NCI-H774 (cell line): ENCODE measurements at places on chromosomes 7 and 10.

DNA sequence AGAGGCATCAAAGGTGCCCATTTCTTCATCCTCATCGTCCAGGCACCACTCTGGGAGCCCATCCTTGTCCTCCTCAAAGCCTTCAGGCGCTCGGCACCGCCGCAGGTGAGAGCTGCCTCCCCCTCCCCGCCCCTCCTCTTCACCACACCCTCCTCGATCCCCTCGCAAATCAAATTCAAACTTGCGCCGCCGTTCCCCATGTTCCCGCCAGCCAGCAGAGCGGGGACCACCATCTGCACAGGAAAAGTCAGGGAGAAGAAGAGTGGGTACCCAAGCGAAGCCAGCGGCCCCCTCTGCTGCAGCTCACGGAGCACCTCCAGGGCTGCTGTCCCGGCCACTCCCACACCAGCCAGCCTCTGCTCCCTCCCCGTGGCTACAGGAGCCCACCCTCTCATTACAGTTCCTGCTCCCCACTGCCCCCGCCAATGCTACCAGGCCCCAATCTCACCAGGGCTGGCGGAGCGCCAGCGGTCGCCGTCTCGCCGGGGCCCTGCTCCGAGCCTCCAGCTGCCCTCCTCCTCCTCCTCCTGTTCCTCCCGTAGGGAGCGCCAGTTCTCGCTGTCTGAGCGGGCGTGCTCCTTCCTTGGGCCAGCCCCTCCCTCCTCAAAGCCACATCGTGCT, 7.7 kb downstream of the GIGYF1 start:
- no peak for DNase-seq

- DNase-seq: no peak
These were observed 947.7 kb upstream of the SORCS1 start for GRCh38 chr10:108112218-108112617.

- peak; percentile 28 for DNase-seq
These were observed 43.2 kb downstream of the HTRA1 start for GRCh38 chr10:122504610-122504950.

- DNase-seq: no peak
These were observed 6.9 kb upstream of the NUDCD3 start for GRCh38 chr7:44497155-44498027.

DNA sequence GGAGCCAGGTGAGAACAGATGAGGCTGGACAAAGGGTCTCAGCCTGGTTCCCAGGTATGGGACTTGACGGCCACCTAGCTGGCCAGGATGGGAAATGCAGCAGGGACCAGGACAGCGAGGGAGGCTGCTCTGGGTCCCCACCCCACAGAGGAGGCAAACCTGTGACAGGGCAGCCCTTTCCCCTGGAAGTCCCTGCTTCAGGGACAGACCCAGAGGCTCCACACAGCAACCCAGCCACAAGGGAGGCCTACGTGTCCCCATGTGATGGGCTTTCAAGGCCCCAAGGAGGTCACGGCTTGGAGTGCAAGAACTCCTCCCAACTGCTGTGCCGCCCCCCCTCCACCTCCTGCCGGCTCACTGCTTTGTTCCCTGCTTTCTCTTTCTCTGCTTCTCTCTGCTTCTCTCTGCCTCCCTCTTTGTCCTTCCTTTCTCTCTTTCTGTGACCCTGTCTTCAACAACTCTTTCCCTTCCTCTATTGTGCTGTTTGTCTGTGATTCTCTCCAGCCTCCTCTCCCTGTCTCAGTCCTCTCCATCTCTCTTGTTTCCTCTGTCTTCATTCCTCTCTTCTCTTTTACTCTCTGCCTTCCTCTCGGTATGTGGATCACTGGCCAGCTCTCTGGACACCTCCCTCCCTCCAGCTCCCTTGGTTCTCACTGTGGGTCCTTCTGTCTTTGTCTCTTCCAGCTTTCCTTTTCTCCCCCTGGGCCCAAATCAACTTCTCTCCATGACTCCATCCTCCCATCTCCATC, 9.6 kb upstream of the EIF5AL1 start:
- DNase-seq: no peak

- DNase-seq: peak; percentile 52
These were observed 346.9 kb downstream of the TYW1 start for GRCh38 chr7:67343572-67343971.

DNA sequence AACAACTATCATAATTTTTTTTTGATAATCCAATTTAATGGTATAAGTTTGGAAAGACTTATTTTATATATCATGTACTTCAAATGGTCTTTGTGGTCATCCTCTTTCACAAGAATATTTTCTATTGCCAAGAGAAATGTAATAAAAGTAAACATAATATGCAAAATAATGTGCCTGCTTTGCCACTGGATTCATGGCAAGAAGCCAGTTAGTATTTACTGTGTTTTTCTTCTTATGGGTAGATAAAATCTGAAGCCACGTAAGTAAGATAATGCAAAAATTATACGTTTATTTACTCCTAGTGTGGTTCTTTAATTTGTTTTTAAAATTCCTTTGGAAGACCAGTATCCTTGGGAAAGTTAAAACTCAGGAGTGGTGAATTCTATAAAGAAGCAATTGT, 258.5 kb downstream of the ARL4A start:
- DNase-seq: no peak

- no peak for DNase-seq
These were observed 65.4 kb upstream of the STEAP1B start for GRCh38 chr7:22565315-22565811.

GRCh38 chr7:127404286-127405072, 12.0 kb upstream of the ZNF800 start:
- no peak for DNase-seq

- DNase-seq: no peak
These were observed 213.2 kb upstream of the CTBP2 start for GRCh38 chr10:125373546-125373945.

DNA sequence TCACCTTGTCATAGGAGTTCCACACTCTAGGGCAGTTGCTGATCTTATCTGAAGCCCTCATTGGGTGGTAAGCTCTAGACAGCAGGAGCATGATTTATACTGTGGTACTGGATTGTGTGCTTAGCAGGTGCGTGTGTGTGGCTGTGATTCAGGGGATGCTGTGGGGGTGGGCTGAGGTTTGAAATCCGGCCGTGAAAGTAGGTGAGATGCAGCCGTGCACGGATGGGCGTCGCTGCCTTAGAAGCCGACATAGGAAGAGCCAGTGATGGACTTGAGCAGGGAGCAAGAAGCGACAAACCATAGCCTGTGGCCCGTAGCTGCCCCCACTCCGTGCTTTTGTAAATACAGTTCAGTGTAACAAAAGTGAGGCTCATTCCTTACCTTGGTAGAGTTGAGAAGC, 38.2 kb downstream of the PROSER2 start:
- no peak for DNase-seq

GRCh38 chr7:90469554-90469953, at the start of gene PTTG1IP2:
Gene PTTG1IP2, plus strand, starts transcription at chr7:90469639. Its CDS starts 148 bp downstream, at chr7:90469787.
- DNase-seq: no peak

DNA sequence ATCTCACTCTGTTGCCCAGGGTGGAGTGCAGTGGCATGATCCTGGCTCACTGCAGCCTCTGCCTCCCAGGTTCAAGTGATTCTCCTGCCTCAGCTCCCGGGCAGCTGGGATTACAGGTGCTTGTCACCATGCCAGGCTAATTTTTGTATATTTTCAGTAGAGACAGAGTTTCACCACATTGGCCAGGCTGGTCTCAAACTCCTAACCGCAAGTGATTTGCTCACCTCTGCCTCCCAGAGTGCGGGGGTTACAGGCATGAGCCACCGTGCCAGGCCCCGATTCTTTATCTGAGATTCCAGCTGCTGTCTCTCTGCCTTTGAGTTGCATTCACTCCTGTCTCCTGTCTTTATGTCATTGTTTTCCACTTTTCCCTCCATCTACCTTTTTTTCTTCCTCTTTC, 168.7 kb downstream of the TMEM178B start:
- DNase-seq: no peak

DNA sequence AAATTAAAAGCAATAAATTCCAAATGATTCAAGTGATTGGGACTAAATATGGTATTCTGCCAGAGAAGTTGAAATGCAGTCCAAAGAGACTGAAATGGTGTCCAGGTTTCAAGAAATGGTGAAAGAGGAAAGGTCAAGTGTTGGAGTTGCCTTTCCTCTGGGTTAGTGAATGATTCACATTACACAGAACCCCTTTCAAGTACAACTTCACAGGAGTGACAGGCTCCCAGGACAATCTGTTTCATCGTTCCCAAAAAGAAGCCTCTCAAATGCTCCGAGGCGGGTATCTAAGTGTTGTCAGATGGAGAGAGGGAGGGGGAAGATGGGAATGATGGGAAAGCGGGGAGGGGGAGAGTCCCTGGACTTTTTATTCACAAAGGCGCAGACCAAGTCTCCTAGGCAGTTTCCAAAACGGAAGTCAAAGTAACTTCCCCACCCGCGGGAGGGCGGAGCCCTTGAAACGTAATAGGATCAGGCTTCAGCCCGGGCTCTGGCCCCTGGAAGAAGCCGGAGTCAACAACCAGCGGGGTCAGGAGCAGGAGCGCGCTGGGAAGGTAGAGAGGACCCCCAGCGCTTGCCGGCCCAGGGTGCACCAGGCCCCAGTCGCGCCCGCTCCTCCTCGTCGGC, 754 bp downstream of the SLC25A13 start:
- peak; percentile 56 for DNase-seq

DNA sequence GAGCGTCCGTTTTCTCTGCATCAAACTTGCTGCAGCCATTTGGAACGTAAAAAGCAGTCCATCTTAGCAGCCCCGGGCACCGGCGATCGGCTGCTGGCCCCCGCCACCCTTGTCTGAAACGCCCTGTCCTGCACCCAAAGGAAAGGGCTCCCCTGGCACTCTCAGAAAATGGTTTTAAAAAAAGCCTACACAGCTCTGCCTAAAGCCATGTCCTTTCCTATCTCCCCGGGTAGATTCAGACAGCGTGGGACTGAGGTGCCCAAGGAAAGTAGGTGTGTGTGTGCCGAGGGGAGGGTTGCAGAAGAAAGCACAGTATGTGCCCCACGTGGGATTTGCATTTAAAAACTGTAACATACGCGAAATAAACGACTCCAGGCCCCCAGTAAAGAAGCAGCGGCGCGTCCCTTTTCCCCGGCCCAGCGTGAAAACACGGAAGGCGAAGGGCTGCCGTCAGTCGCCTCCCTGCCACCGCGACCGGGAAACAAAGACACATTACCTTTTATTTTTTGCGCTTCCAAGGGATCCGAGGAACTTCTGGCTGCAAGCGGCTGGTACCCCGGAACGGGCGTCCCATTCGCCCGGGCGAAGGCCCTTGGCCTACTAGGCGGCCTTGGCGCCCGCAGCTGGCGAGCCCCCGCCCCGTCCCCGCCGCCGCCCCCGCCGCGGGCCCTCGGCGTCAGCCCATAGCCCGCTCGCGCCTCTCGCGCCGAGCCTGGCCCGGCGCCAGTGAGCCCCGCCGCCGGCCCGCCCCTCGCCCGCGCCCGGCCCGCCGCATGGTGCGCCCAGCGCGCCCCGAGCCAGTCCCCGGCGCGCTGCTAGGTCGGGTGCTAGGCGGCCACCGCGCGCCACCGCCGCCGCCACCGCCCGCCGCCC, 304.6 kb downstream of the PRPF18 start:
- DNase-seq: peak; percentile 17

- DNase-seq: no peak
These were observed 18.6 kb downstream of the MAGI2 start for GRCh38 chr7:79434867-79435266.

GRCh38 chr10:11407939-11408338, 203.5 kb downstream of the USP6NL start:
- DNase-seq: no peak

DNA sequence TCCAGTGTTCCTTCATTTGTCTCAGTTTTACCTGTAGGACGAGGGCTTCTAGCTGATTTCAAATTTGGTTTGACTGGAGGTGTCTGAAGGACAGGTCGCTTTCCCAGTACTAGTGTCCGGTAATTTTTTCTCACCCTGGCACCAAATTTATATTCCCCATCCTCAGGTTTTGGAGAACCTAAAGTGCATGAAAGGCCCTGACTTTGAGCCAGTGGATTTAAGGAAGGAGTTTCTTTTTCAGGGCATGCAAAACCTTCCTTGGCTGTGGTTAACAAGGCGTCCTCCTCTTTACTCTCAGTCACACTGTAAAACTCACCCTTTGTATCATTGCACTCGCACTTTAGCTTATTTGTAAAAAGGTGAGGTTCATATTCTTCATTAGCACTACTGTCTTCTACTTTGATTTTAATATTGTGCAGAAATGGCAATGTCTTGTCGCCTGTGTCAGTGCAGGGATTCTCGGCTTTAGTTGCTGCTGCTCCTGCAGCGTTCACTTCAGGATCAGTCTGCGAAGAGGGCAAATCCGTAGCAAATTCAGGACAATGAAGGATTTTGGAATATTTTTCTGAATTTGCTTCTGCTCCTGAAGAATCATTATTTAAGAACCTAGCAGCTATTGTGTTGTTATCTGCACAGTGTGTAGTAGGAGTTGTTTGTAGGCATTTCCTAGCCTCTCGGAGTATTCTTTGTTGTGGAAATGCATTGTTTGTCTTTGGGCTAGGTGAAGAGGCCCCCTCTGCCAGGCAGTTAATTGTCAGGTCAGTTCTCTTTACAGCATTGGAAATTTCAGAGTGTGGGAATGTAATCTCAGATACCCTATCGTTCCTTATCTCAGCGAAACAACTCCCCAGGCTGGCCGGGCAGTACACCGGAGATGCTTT, 9.9 kb downstream of the SKIDA1 start:
- no peak for DNase-seq

DNA sequence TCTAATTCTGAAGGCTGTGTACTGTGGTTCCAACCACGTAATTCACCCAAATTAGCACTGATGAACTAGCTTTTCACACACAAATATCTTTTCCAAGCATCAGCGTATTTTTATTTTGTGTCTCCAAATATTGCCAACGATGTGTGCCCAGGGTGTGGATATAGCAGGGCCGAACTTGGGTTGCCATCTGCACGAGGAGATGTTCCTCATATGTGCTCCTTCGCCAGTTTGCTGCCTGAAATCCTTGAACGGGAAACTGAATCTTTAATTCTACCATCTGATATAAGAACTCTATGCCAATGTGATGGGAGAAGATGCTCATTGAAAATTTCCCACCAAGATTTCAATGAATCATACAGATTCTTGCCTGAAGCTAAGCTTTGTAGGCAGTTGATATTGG, 121.5 kb upstream of the ZNF438 start:
- no peak for DNase-seq

DNA sequence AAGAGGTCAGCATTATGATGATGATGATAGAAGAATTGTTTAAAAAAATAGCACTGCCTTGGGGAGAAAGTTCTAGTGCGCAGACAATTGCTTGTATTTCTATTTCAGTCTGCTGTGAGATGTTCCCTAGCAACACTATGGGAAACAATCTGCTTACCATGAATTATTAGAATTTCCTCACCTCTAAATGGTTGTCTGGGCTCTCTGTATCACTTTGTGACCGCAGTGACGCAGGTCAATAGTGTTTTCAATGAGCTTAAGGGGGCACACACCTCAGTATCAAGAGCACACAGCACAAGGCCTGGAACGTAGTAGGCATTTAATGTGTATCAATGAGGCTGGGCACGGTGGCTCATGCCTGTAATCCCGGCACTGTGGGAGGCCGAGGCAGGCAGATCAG, 98.9 kb upstream of the TARP start:
- DNase-seq: no peak

DNA sequence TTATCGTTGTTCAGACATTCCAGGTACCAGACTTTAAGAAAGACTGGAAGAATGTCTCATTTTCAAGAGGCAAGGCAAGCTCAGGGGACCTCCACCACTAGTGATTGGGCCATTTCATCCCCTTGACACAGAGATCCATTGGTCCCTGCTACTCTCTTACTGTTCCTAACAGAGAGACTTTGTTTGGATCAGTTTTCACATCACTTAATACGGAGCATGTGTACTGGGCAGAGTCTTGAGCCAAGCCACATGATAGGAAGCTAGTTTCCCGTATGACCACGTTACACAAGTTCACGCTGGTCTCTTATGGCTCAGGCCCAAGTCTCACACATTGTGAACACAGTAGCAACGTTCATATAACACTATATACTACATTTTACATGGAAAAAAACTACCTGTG, 269.9 kb downstream of the BAMBI start:
- no peak for DNase-seq

GRCh38 chr7:154684666-154685563, 318.0 kb downstream of the PAXIP1 start:
- no peak for DNase-seq
